ENCODE measurements at places on chromosomes 7 and 10.

GRCh38 chr7:114026486-114027089 is 107.8 kb upstream of the PPP1R3A start:
- DNase-seq = peak; percentile 75

DNA sequence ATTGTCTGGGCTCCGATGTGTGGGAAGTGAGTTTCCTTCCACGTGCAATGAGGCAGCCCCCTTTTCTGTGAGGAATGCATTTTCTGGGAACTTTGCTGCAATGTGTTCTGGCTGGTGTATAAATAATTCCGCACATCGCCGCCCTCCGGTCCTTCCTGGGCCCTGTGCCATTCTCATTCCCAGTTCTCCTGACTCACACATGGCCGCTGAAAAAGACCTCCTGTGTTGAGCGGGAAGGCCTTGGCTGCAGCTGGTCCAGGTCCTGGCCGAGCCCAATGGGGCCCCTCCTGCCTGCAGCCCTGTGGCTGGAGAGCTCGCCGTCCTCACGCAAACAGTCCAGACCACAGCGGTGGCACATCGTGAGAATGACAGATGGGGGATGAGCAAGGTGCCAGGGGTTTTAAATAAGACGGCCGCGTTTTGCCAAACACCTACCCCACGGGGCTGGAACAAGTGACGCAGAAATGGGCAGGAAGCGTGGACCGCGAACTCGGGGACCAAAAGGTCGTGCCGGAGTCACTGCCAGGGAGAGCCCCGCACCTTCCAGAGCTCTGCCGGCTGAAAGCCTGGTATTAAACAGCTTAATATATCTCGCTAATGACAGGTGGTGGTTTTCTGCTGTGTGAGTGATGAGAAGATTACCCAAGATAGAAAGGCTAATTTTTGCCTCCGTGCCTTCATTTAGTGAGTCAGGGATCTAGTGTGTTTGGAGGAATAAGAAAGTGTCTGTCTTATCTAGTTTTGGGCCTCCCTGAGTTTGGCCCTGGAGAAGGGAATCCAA is 37.0 kb downstream of the FAM20C start:
- no peak for DNase-seq

DNA sequence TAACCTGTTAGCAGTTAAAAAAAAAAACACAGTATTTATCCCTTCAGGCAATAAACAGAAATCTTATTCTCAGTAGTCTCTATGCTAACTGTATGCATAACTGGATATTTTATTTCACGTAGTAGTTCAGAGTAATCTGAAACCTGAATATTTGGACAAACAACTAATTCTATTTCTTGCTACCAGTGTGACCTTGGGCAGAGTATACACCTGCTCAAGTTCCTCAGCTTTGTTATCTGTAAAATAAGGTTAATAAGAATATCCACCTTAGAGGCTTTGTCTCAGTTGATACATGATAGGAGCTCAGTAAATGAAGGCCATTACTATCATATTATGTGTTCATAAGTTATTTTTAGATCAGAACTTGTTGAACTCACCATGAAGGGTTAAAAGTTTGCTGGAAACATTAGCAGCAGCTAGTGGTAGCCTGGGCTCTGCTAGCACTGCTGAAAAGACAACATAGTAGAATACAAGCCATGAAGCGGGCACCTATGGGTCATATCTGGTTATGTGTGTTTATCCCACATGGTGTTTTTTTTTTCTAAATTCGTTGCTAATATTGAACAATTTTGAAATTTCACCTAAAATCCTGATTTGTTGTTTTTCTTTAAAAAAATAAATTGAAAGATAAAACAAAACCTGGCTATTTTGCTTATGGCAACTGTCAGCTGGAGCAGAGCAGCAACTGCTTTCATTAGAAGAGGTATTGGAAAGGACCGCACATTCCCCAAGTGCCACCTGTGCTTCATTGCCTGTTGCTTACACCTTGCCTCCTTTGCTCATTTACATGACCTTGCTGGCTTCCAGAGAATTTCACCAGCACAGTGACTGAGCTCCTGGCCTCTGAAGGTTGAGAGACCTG is 303.0 kb downstream of the PRKG1 start:
- no peak for DNase-seq

- DNase-seq = no peak
These were observed 64.2 kb downstream of the DIP2C start for GRCh38 chr10:625333-625696.

DNA sequence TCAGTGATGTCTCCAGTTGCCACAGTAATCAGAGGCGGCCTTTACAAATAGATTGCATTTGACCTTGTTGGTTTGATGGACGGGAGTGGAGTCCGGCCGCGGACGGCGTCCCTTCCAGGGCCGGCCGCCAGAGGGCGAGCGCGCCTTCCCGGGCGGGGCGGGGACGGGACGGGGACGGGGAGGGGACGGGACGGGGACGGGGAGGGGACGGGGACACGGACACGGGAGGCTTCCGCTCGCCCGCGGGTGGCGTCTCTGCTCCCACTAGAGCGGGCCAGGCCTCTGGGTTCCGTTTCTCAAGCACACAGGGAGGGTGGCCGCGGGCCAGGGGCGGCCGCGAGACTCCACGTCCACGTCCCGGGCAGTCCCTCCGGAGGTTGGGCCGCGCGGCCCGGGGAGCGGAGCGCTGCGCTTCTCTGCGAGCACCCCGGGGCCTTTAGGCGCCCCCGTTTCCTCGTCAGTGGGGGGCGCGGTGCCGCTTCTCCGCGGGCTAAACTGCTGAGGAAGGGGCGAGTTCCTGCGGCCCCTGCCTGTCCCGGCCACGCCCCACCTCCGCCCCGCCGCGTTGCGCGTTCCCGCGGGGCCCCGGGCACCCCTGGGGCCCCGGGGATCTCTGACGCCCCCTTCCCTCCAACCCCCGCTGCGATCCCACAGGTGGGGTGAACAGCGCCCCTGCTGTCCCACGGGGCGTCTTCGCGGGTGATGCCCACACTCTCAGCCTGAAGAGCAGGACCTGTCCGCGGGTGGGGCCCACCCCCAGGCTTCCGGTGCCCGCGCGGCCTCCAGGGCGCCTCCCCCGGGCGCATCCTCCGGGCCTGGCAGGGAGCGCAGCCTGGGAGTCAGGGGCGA is 84.2 kb upstream of the MKI67 start:
- no peak for DNase-seq

DNA sequence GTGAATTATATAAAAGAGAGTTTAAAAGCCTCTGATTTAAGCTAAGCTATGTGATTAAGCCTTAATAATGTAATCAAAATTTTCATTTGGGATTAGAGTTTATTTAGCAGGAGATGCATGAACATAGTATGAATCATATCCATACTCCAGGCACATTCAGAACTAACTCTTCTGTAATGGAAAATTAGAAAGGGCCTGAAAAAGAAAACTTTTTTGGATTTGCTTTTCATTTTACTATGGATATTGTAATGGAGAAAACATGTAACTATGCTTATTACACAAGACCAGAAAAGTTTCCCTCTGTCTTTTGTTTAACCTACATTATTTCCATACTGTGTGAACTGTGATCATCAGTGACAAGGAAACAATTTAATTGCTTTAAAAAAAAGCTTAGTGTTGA is 22.0 kb downstream of the TES start:
- no peak for DNase-seq

- DNase-seq = no peak
These were observed 6.2 kb upstream of the CREB3L2 start for GRCh38 chr7:138008019-138008587.

GRCh38 chr7:131068604-131069021 is 259.1 kb upstream of the MKLN1 start:
- DNase-seq = no peak

DNA sequence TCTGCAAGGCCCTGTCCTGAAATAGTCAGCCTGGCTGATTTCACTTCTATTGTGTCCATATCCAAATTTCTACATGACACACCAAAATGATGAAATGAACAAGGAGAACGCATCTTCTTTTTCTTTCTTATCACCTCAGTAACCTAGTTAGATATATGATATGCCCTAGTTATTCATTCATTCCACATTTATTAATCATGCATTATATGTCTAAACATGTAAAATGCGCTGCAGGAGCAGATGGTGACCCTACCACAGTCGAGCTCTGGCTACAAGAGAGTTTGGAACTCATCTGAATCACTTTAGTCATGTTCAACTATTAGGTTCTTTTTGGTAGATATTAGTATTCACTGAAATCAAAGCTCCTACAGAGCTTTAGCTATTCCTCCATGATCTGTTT is 31.8 kb upstream of the VPS41 start:
- no peak for DNase-seq

DNA sequence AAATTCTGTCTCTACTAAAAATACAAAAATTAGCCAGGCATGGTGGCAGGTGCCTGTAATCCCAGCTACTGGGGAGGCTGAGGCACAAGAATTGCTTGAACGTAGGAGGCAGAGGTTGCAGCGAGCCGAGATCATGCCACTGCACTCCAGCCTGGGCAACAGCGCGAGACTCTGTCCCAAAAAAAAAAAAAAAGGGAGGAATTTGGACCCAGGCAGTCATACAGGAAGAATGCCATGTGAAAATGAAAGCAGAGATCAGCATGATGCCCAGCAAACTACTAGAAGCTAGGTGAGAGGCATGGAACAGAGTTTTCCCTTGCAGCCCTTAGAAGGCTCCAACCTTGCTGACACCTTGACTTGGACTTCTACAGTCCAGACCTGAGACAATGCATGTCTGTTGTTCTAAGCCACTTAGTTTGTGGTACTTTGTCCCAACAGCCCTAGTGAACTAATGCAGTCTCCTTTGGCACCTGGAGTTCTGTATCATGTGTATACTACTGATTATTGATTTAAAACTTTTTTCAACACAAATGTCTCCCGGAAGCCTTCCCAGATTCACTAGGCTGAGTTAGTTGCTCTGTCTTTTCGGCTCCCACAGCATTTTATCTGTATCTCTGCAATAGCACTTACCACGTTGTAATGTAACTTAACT is 10.2 kb upstream of the BAG3 start:
- DNase-seq = no peak

DNA sequence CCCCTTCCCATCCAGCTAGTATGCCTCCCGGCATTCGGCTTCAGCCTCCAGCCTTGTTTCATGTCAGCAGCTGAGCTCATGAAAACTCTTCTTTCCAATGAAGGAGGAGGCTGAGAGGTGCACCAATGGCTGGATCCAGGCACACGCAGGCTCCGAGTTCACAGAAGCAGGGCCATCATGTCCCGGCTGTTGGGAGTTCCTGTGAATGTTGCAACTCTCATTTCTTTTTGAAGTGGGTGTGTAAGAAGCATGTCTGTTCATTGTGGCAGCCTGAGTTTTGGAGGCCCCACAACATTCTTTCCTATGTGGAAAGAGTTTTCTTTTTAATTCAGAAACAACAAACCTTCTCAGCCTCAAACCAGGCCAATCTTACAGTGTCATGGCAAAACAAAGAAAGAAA is 89.7 kb downstream of the PTPRE start:
- DNase-seq = no peak

GRCh38 chr10:84076540-84077195 is 62.6 kb upstream of the GHITM start:
- no peak for DNase-seq

GRCh38 chr10:86644794-86645445 is 9.4 kb upstream of the OPN4 start:
- DNase-seq = no peak

DNA sequence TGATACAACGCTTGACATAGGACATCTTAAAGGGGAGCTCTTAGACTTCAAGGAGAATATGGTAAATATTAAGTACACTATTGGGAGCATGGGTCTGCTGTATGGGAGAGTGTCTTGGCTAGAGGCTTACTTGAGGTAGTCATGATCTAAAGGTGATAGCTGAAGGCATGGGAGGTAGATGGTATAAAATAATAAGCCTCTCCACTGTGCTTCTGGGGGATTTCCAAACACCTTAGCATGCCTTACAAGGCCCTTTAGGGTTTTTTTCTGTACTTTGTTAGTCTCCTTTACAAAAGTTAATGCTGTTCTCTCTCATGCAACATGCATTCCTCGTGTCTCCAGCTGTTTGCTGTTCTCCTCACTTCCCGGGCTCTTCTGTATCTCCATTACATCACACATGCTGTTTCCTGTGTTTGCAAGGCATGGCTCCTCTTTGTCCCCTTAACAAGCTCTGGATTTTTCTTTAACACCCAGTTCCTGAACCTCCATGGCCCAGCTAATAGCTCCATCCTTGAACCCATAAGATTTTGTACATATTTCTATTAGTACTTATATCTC is 449.7 kb downstream of the AUTS2 start:
- DNase-seq = no peak

DNA sequence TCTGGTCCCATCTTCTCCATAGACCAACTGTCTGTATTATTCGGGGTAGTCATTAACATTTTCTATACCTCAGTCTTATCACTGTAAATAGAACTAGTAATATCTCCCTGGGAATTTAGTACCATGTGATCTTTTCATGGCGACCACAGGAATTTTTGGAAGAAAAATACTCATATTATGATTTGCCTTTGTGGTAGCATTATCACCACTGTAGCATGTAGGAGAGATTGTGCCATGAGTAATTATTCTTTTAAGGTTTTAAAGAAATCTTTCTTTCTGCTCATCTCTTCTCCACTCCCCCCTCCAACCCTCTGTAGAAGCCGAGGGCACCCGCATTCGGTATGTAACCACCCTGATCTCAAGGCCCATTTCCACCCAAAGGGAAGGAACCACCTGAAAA is 25.0 kb downstream of the ZNF365 start:
- DNase-seq = no peak

DNA sequence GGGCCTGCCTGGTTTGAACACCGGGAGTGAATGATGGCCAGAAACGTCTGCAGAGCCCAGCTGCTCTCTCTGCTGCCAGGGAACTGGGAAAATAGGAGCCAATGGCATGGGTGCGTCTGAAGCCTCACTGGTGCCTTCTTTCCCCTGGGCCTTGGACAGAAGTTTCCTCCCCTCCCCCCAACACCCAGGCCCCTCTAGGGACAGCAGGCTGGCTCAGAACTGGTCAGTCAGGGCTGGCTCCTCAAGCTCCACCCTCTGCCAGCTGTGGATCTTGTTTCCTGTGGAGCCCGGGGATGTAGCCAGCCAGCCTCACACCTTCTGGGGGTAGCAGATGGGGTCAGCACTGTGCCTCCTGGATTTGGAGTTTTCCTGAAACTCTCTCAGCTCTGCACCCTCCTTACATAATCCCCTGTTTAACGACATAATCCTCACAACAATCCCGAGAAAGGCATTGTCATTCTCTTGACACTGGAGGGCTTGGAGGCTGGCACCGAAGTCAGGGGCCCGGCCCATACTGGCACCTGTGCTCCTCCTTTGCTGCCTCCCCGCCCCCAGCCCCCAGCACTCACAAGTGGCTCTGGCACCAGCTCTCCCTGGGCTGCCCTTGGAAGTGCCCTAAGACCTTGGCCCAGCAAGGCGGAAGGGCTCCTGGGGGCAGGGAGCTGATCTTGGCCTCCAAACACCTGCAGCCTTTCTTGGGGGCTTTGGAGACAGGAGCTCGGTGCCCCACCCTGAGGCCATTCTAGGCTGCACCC is 5.7 kb downstream of the LDB3 start:
- no peak for DNase-seq

- DNase-seq = no peak
These were observed 368.9 kb downstream of the FRMD4A start for GRCh38 chr10:13961853-13962252.

Data from NCI-H1417 treated with DMSO at 0.1 percent for 48 hours (cell line).